ENCODE measurements at places on chromosomes 5 and 9.

DNA sequence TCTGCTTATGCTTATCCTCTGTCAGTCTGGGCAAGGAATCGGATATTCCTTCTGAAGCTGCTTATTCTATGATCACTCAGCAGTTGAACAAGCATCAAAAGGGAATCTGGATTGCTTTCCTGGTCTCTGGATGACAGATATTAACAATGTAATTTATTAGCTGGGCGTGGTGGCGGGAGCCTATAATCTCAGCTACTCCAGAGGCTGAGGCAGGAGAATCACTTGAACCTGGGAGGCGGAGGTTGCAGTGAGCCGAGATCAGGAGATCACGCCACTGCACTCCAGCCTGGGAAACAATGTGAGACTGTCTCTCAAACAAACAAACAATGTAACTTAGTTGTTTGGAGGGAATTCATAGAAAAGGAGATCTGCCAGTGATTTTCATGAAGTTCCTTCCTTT lies 45.4 kb downstream of the DMRT1 start:
- no peak for DNase-seq

GRCh38 chr5:128036950-128037349 lies 46.6 kb upstream of the SLC12A2 start:
- DNase-seq: no peak

DNA sequence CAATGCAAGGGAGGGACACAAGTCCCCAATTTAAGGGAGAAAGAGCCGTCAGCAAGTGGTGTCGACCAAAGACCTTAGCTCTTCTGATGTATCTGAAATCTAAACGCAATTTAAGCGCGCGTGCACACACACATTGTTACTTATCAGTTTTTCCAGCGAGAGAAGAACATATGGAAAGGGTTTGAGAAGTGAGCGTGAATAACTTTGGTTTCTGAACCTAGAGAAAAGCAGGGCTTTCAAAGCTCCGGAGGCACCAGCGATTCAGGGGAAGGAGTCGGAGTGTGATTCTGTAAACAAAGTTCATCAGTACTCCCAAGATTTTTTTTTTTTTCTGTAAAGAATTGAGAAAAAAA lies 191.8 kb downstream of the MEF2C start:
- no peak for DNase-seq

DNA sequence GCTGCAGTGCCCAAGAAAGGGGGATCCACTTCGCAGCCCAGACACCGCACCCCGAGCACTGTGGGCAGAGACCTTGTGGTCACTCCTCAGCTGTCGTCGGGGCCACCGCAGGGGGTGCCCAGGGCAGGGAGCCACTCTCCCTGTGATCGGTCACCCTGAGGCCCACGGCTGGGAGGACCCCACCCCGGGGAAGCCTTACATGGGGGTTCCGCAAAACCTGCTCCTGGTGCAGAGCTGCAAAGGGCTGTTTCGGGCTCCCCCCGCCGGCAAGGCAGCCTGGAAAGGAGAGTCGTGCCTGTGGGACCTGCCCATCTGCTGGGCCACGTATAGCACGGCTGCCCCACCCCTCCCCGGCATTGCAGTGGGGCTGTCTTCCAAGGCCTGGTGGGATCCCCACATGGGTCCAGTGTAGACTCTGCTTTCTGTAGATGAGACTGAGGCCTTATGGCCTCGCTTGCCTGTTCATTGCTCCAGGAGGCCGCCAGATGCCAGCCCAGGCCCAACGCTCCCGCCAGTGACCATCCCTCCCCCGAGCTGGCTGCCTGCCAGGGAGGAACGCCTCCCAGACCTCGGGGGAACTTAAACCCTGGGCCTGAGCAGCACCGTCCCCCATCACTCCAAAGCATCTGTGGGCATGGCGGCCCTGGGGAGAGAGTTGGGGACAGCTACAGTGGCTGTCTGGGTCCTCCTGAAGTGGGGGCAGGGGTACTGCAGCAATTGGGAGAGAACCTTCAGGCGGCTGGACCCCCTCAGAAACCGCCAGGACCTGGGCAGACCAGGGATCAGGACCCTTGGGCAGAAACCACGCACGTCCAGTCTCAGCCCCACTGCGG lies 1.6 kb upstream of the DNLZ start:
- DNase-seq: no peak

GRCh38 chr5:55241746-55242145 lies 8.3 kb upstream of the CCNO start:
- no peak for DNase-seq

- DNase-seq: no peak
Measured at GRCh38 chr5:139019880-139020279, 144.7 kb upstream of the LRRTM2 start.

GRCh38 chr9:127941961-127942215 lies 4.2 kb upstream of the DPM2 start:
- DNase-seq: no peak

DNA sequence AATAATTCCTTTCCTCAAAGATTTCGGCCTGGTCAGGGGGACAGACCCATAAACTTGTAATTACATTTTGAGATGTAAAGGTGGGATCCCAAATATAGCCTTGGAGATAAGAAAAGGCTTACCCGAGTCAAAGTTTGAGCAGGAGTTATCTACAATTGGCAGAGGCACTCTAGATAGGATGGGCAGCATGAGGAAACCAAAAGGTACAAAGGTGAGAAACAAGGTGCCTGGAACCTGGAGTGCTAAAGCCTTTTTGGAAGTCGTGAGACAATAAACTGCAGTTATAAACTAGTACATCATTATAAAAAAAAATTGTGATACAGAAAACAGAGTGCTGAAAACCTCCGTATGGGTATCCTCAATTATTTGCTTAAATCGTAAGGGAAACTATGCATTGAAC lies 212.4 kb downstream of the EFNA5 start:
- DNase-seq: no peak

All from stimulated activated CD4-positive, alpha-beta T cell treated with anti-CD3 and anti-CD28 coated beads, TNF-alpha, amount 100 ng/mL, for 24 hours (primary cell).